ENCODE measurements at places on chromosomes 11 and 22. TPM values are rescaled to one million over a fixed set of nuclear protein-coding genes. Genes with fewer than 3 reads are reported as not detected.

Gene CNTF
- 0.17 TPM for total RNA-seq

Gene OR4C46
- total RNA-seq, result not detected

Gene MS4A12
- not detected for total RNA-seq

Gene SPON1
- total RNA-seq, result 59.4 TPM

Gene BLID
- total RNA-seq, result not detected

Gene PLAAT2
- total RNA-seq, result not detected

Gene PKDREJ
- total RNA-seq, result not detected

Gene MRPL16
- 49.9 TPM for total RNA-seq

Gene PLAAT5
- 2.3 TPM for total RNA-seq

Gene HMGXB4
- 14.6 TPM for total RNA-seq

Gene PVALB
- total RNA-seq, result not detected

Gene STK33
- 0.43 TPM for total RNA-seq

Gene CNIH2
- not detected for total RNA-seq

Gene OR51B2
- not detected for total RNA-seq

Gene OLFML1
- 22.5 TPM for total RNA-seq

Gene PANX3
- total RNA-seq, result not detected

Gene EP300
- 23.3 TPM for total RNA-seq

Gene TSSK2
- total RNA-seq, result not detected

Gene HEPN1
- total RNA-seq, result not detected

All from pericardium fibroblast (primary cell).